ENCODE measurements at places on chromosomes 16 and 17.

DNA sequence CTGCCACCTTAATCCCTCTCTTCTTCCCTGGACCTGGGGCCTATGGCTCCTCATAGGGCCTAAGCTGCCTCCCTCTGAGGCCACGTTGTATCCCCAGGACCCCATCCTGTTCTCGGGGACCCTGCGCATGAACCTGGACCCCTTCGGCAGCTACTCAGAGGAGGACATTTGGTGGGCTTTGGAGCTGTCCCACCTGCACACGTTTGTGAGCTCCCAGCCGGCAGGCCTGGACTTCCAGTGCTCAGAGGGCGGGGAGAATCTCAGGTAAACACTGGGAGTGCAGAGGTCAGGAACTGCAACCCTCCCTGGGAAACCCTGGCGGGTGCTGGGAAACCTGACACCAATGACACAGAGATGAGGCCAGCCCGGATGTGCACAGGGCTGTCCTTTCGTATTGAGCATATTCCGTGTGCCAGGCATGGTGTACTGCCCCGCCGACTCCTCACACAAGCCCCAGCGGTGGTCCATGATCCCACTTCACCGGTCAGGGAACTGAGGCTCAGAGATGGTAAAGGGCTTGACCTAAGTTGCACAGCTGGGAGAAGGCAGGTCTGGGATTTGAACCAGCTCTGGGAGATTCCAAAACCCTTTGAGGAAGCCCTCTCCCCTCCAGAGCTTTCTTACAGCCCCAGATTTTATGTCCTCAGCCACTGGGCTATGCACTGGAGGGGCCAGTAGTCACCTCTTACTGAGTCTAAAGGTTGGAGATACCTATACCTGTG lies 22.9 kb downstream of the ANKRD40 start:
- no peak for DNase-seq

DNA sequence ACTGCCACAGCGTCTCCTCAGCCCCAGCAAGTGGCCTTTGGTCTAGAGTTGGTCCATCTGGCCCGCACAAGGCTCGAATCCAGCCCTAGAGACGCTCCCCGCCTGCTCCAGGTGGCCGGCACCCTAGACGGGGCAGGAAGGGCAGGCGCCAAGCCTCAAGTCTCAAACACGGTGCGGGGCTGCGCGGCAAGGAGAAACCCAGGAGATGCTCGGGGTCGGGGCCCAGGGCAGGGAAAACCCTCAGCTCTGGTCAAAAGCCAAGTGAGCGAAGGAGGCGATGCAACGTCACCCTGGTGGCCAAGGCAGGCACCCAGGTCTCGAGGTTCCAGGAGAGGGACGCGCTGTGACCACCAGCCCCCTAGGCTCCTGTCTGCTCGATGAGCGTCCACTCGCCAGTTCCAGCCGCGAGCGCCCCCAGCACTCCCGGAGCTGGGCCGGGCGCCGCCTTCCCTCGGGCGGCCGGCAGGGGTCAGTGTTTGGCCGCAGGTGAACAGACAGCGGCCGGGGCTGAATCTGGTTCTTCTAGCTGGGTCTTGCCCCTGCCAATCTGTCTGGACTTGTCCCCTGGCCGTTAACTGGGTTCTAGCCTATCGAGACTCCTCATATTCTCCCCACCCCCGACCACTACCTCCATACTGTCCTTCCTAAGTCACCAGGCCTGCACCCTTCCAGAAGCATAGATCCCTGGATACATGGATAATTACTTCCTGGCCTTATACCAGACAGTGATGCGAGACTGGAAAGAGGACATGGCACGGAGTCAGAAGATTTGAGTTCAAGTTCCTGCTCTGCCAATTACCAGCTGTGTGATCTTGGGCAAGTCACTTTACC lies 44.0 kb downstream of the PRAC1 start:
- DNase-seq, result peak; percentile 64

- DNase-seq, result no peak
Observed at GRCh38 chr17:13864521-13864920, 204.8 kb upstream of the COX10 start.

DNA sequence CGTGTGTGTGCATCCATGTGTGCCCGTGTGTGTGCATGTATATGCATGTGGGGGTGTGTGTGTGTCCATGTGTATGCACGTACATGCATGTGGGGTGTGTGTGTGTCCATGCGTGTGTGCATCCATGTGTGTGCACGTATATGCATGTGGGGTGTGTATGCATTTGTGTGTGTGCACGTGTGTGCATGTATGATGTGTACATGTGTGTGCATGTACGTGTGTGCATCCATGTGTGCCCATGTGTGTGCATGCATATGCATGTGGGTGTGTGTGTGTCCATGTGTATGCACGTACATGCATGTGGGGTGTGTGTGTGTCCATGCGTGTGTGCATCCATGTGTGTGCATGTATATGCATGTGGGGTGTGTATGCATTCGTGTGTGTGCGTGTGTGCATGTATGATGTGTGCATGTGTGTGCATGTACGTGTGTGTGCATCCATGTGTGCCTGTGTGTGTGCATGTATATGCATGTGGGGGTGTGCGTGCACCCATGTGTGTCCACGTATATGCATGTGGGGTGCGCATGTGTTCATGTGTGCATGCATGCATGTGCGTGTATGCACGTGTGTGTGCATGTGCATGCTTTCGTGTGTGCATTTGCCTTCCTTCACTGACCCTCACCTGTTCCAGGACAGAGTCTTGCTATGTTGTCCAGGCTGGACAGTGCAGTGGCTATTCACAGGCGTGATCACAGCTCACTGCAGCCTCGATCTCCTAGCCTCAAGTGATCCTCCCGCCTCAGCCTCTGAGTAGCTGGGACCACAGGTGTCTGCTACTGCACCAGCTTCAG lies 129.6 kb upstream of the TNRC6C start:
- DNase-seq, result no peak

DNA sequence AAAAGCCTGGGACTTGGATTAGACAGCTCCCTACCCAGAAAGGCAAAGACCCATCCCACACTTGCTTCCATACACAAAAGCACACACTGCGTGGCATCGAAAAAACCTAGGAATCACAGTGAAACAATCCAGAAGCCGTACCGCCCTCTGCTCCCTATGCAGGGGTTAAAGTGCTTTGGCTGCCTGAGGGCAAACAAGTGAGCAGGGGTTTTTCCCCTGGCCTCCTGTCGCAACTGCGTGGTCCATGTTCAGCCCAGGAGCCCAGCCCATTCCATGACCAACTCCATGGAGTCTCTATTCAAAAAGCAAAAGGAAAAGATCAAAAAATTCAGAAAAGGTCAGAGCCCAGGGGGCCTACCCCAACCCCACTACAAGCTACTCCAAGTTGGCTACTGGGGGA lies 3.6 kb upstream of the GSDMB start:
- no peak for DNase-seq

DNA sequence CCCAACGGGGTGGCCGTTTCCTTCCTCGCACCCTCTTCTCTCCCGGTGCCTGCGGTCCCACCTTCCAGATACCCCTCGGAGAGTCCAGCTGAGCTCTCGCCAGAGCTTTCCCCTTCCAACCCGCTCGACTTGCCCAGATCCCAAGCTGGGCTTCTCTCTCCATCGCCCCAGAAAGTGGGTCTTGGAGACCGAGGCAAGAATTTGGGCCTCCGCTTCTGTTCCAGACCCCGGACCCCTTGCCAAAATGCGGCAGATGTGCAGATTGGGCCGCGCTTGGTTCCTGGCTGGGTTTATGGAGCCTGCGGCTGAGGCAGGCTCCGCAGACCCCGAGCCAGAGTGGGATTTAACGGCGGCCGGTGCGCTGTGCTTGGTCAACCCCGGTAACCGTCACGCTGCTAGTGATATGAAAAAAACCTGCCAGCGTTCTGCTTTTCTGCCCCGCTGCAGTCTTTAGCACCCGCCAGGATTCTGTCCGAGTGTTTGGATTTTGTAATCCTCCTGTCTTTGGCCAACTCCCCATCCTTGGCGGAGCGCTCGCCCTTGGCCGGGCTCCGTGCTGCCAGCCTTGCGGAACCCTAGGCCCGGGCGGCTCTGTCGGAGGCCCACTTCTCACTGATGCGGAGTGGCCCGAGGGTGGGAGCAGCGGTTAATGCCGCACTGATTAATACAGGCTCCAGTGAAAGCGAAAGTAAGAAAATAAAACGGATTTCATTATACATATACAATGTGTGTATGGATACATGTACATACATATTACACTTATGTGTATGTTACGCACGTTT lies 754 bp upstream of the SLFN11 start:
- peak; percentile 26 for DNase-seq

DNA sequence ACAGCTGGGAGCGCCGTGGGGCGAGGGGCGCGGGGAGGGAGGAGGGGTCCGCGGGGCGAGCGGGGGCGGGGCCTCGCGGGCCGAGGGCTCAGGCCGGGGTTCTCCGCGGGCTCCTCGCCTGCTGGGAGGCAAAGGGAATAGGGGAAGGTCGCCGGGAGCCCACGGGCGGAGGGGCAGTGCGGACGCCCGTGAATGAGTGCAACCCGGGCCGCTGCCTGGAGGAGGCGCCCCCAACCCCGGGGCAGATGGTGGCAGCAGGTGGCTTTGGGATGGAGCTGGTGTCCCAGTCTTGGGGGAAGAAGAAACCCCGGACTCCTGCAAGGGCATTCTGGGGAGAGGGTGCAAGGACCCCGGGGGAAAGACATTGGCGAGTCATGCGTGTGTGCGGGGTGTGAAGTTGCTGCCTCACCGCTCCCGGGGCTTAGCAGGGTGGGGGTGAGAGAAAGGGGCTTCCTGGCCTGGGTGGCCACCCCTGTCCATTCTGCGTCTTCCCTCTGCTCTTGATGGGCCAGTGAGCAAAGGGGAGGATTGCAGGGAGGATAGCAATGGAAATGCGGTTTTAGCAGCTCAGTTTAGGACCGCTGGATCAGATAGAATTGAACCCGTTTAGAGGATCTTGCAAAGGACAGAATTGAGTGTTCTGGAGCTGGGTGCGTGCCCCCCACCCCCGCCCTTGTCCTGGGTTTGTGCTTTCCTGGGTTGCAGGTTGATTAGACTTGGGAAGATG lies 526 bp downstream of the KIAA0513 start:
- DNase-seq, result peak; percentile 12

- DNase-seq, result no peak
Observed at GRCh38 chr16:70437017-70437581, 1.8 kb downstream of the ST3GAL2 start.

GRCh38 chr17:49456183-49456965 lies 38.7 kb upstream of the NGFR start:
- DNase-seq, result no peak

GRCh38 chr17:58313815-58314705 lies 14.5 kb downstream of the TSPOAP1 start:
- no peak for DNase-seq
